Cardiac muscle cell (in vitro differentiated cells and primary cell): ENCODE measurements at places on chromosomes 6 and 20.

- H3K4me3 ChIP-seq, result peak overlapping the region; percentile 61
- no peaks in the 10 kb centered on the region for H3K4me1 ChIP-seq
- H3K36me3 ChIP-seq, result no peaks in the 10 kb centered on the region
- peak; percentile 60 for DNase-seq
- H3K27me3 ChIP-seq, result peaks cover 69% of the 10 kb centered on the region
- no peak overlapping the region for H3K27ac ChIP-seq
Measured at GRCh38 chr20:43916073-43916880, 1.6 kb downstream of the TOX2 start.

DNA sequence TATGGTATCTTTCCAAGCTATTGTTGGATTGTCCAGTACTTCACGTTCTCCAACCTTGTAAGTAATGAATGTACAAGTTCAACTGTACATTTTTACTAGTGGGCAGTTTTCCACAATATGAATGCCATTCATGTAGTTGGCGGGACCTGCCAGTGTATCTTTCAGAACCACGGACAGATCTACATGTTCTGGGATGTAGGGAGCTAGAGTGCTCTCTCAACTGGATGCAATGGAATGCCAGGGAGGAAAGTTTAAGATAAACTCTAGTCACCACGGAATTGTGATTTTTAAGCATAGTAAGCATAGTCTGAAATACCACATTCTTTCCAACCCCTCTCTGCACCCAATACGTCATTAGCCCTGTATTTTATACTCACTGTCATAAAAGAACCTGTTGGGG is 21.5 kb upstream of the HLA-C start:
- H3K36me3 ChIP-seq, result no peaks in the 10 kb centered on the region
- no peak overlapping the region for H3K4me3 ChIP-seq
- no peak overlapping the region for H3K27ac ChIP-seq

GRCh38 chr6:26260725-26261490 is 104.1 kb upstream of the BTN3A2 start:
- no peak for DNase-seq
- no peak overlapping the region for H3K27ac ChIP-seq
- H3K4me1 ChIP-seq, result peaks cover 11% of the 10 kb centered on the region
- H3K27me3 ChIP-seq, result no peaks in the 10 kb centered on the region
- H3K36me3 ChIP-seq, result no peaks in the 10 kb centered on the region
- H3K4me3 ChIP-seq, result no peak overlapping the region

GRCh38 chr6:99520855-99521632 is 5.8 kb upstream of the USP45 start:
- peaks cover 6% of the 10 kb centered on the region for H3K36me3 ChIP-seq
- no peaks in the 10 kb centered on the region for H3K27me3 ChIP-seq
- peak overlapping the region; percentile 79 for H3K27ac ChIP-seq
- no peaks in the 10 kb centered on the region for H3K4me1 ChIP-seq
- H3K4me3 ChIP-seq, result peak overlapping the region; percentile 92
